Suprapubic skin (tissue), 4 donors: ENCODE measurements at places on chromosomes 12 and 14. TPM values are rescaled to one million over a fixed set of nuclear protein-coding genes. Genes with fewer than 3 reads are reported as not detected.

LTBR gene
- 297 TPM for total RNA-seq

TMTC1 gene
- 11.0 TPM for total RNA-seq

SDSL gene
- 0.56 TPM for total RNA-seq

ZNF10 gene
- 9.5 TPM for total RNA-seq

GRCh38 chr14:22996768-22997654 is 12.9 kb downstream of the C14orf93 start:
- DNase-seq, result no peak

DNA sequence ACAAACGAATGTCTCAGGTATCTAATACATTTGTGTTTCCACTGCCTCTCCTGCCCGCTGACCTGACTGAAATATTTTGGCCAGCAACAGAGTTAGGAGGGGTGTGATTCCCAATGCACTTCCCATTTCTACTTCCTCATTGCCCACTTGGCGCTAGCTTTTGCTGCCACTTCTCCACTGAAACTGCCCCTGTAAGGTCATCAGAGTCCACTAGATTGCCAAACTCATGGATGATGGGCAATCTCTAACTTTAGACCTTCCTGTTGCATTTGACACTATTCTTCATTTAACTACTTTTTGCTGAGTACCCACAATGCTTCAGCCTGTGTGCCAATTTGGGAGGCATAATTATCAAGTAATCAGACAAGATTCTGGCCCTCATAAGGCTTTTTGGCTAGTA is 40.8 kb downstream of the GPR65 start:
- DNase-seq, result no peak

- DNase-seq, result peak; percentile 0
These were observed 22.5 kb upstream of the SLC6A12 start for GRCh38 chr12:236445-236844.

- DNase-seq, result peak; percentile 71
These were observed 699.7 kb upstream of the TBX3 start for GRCh38 chr12:115383668-115384067.

GRCh38 chr14:74909911-74910310 is 13.1 kb downstream of the RPS6KL1 start:
- no peak for DNase-seq
